ENCODE measurements at places on chromosomes 6 and 20.

GRCh38 chr6:168196881-168197635 is 118.0 kb upstream of the FRMD1 start:
- no peak for DNase-seq

DNA sequence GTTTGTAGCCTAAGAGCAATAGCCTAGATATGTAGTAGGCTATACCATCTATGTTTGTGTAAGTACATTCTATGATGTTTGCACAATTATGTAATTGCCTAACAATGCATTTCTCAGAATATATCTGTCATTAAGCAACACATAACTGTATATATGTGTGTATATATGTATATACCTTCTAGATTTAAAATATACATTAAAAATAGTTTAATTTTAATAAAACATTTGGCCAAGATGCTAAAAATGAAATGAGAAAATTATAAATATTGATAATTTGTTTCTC is 20.6 kb downstream of the SESN1 start:
- no peak for DNase-seq

DNA sequence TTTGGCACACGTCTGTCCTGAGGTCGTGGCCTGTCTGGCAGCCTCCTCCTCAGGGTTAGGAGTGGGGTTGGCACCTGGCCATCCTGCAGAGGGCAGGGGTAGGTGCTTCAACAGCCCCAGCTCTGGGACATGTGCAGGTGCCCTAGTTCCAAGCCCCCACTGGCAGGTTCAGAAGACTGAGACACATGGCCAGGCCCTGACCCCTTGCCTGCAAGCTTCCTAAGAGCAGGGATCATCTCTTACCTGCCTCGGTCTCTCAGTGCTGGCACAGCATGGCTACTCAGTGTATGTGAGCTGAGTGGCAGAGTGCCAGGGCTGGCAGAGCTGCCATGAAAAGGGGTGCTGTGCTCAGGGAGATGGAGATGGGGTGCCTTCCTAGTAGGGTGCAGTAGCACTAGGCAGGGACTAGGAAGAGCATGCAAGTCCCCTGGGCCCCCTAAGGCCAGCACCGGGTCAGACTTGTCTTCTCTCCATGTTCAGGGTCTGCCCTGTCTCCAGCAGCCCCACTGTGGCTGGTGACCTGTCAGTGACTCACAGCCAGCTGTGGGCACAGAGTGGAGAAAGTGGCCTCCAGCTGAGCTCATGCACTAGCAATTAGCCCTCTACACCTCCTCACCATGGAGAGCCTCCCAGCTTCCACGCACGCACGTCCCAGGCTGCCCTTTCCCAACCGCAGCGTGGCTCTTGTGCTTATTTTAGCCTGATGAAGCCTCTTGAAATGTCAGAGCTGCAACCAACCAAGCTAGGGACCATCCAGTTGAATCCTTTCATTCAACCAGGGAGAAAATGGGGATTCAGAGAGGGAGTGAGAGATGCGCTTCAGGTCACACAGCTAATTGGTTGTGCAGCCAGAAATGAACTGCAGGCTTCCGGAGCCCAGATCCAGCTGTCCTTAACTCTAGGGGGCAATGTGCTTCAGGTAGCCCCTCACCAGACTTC is 116.6 kb downstream of the MRPL14 start:
- peak; percentile 94 for DNase-seq

- DNase-seq, result no peak
Observed at GRCh38 chr6:70037445-70037844, 171.1 kb downstream of the COL19A1 start.

- DNase-seq, result peak; percentile 16
Observed at GRCh38 chr6:170374571-170375444, 68.2 kb downstream of the FAM120B start.

- peak; percentile 90 for DNase-seq
Observed at GRCh38 chr6:77457720-77458349, 5.5 kb downstream of the HTR1B start.

- no peak for DNase-seq
Observed at GRCh38 chr6:106666282-106667021, 37.1 kb downstream of the QRSL1 start.

DNA sequence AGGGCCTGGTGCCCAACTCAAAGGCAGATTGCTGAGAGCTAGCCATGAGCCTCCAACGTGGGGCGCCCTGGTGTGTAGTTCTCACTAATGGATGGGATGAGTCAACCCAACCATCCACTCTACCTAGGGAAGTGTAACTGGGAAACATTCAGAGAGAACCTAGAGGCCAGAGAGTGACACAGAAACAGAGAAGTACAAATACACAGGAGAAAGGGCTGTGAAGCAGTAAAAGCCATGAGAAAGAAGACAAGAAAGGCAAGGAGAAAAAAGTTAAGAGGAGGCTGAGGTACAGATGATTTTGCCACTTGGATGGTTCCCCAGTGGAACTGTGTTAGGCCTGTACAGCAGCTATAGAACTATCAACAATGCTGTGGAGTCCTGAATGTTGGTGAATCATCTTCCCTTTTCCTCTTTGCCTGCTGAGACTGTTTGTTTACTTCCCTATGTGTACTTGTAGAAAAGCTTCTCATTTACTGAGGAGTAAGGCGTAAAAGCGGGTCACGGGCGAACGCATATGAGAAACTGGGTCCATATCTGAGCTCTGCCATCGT is 39.0 kb downstream of the MAN1A1 start:
- peak; percentile 20 for DNase-seq

DNA sequence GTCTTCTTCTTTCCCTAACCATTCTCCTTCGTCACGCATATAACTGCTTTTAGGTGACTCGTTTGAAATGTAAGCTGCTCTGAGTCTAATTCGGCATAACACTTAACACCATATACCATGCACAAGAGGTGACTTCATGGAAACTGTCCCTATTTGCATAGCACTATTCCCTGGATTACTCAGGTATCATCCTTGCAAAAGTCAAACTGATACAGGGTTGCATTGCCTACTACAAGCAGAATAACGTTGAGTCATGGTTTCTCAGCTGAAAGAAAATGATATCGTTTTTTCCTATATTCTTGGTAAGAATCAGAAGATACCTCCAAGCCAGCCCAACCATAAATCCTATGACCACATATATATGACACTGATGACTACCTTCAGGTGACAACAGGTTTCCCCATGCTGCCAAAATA is 227.5 kb downstream of the ATXN1 start:
- no peak for DNase-seq

All from astrocyte of the hippocampus (primary cell).